ENCODE measurements at places on chromosomes 6 and 20.
A peak's percentile ranks its signal among the peaks of the same experiment; 100 is the strongest.

- no peak for DNase-seq
These were observed 34.6 kb upstream of the PTGIS start for GRCh38 chr20:49602345-49603208.

DNA sequence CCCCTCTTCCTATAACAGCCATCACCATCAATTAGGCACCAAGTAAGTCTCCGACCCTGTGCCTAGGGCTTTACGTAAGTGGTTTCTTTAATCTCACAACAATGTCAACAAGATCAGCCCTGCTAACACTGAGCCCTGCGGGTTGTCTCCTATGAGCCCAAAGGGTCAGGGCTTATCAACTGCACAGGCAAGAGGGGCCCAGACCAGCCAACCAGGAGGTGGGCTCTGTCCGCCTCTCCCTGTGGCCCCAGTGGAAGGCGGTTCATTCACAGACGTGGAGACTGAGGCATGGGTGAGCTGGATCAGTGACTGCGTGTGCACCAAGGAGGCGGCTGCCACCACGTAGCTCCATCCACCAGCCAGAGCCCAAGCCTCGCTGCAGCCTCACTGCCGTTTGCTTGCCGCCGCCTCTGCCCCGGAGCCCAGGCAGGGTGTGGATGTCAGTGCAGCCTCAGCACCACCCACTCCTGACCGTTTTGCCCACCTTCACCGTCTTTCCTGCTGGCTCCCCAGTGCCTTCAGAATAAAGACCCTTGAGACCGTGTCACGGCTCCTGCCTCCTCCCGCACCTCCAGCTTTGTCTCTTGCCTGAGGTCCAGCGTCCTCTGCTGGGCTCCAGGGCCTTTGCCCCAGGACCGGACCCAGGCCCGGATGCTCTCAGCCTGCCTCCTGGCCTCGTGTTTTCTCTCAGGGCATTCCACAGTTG lies 78.7 kb downstream of the DLL1 start:
- DNase-seq, result no peak

DNA sequence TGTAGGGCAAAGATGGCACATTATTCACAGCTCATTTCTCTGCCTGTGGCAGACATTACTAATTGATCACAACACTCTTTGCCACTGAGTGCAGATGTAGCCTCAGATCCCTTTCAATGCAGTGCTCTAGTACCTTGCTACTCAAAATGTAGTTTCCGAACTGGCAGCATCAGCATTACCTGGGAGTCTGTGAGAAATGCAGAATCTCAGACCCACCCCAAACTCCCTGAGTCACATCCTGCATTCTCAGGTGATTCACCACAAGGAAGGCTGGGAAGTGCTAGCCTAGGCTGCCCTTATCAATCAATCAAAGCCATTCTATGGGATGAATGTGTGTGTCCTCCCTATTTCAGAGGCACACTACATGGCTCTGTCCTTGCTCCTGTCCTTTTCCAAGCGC lies 58.5 kb downstream of the PCNA start:
- peak; percentile 53 for DNase-seq

DNA sequence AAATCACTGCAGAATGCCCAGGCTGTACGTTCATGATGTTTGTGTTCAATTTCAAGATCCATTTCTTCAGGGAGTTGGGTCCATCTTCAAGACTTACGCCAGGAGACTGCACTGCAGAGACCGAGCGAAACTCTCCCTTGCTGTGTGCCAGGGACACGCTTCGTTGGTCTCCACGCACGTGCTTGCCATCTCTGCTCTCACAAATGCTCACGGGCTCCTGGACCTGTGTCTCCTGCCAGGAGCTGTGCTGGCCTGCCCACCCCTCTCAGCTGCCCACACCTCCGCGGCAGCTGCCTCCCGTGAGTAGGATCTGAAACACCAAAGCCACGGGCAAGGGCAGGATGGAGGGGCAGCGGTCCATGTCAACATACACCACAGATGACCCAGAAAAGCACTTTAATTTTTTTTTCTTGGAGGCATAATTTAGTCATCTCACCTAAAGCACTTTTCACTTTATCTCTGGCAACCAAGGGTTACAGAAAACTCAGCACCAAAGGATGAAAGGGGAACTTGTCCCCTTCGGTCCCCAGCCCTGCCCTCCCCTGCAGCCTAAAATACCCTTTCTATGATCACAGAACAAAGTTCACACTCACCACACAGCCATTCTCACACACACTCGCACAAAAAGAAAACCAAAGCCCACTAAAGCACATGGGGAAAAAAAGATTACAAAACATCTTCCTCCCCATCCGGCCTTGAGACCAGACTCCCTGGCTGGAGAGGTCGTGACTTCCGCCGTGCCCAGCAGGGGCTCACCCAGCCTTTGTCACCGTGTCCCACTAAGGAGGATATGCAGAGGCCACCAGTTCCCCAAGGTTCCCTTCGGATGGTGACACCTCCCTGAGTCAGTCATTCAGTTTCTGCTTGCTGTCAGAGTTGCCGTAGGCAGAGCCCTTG lies 137.9 kb downstream of the AGPAT4 start:
- no peak for DNase-seq

DNA sequence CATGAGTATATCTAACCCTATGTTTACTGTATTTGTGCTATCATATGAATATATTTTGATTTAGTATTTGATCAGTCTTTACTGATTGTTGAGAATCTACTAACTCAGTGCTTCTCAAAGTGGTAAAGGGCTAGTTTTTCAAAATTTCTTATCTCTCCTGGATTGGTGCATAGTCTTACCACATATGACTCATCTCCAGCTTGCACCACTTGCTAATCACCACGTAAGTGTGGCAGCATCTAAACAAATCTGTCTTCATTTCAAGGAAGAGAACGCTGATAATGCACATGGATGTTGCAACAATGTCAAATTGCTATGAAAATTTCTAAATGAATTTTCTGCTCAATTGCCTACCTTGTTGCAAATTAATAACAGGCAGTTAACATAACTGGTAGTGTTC lies 299.5 kb downstream of the PAX1 start:
- DNase-seq, result no peak

- DNase-seq, result no peak
These were observed 365.2 kb downstream of the PAX1 start for GRCh38 chr20:22070610-22071058.

DNA sequence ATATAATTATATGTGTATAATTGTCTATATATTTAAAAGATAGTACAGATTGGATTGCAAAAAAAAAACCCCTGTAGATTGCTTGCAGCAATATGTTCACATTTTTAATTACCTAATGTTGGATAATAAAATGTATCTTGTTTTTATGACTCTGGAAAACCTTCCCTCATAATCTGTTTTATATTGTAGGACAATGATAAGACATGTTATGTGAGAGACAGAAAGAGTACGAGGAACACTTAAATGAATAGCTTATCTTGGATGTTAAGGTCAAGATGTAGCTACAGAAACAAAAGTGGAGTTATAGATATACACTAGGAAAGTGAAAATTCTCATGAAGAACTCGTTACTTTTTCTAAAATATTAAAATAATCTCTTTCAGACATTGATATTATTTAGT lies 691.6 kb upstream of the IMPG1 start:
- DNase-seq, result no peak

GRCh38 chr20:22438346-22438745 lies 146.0 kb downstream of the FOXA2 start:
- DNase-seq, result no peak

GRCh38 chr6:130602151-130602770 lies 224.9 kb upstream of the SMLR1 start:
- peak; percentile 72 for DNase-seq

- no peak for DNase-seq
These were observed 18.5 kb upstream of the SERPINB9 start for GRCh38 chr6:2921520-2922115.

GRCh38 chr6:38319256-38320212 lies 320.2 kb downstream of the BTBD9 start:
- DNase-seq, result no peak

GRCh38 chr6:43901733-43902230 lies 131.8 kb downstream of the VEGFA start:
- DNase-seq, result no peak

DNA sequence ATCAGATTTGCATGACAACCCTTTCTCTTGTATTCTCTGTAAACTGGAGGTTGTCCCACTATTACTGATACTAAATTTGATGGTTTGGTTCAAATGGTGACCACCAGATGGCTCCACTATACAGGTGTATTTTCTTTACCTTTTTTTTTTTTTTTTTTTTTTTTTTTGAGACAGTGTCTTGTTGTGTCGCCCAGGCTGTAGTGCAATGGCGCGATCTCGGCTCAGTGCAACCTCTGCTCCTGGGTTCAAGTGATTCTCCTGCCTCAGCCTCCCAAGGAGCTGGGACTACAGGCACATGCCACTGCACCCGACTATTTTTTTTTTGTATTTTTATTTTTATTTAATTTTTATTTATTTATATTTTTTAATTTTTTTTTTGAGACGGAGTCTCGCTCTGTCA lies 6.6 kb upstream of the WTAP start:
- DNase-seq, result peak; percentile 31

- no peak for DNase-seq
These were observed 695.0 kb upstream of the MAP3K7 start for GRCh38 chr6:91281901-91282300.

- DNase-seq, result no peak
These were observed 19.8 kb downstream of the GLP1R start for GRCh38 chr6:39068391-39068790.

DNA sequence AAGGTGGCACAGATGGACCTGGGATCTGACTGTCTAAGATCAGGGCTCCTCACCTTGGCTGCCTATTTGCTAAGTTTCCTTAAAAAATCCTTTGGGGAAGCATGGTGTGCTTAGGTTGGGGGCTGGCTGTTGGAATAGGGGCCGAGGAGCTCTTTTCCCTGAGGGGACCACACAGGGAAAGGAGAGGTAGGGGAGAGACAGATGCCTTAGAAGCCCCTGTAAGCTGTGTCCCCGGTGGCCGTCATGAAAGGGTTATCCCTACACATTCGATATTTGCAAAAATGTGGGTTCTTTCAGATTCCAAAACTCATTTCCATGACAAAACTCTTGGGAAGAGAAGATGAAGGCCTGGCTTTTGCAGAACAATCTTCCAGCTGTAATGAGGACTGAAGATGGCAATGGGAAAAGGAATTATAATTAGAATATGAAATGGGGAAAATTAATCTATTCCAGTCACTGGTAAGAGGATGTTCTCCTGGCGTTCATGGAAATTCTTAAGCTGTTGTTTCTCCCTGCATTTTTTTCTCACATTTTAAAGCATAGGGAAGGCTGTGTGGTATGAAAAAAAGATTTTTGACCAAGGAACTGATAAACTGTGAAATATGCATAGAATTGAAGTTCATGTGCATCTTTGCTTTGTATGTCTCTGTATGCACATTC lies 53.8 kb downstream of the TOX2 start:
- DNase-seq, result no peak

GRCh38 chr20:8315639-8316573 lies 183.8 kb downstream of the PLCB1 start:
- DNase-seq, result no peak

GRCh38 chr6:15389084-15389764 lies 143.4 kb downstream of the JARID2 start:
- DNase-seq, result no peak

- no peak for DNase-seq
These were observed 759.8 kb downstream of the PTPRT start for GRCh38 chr20:42429761-42430458.

DNA sequence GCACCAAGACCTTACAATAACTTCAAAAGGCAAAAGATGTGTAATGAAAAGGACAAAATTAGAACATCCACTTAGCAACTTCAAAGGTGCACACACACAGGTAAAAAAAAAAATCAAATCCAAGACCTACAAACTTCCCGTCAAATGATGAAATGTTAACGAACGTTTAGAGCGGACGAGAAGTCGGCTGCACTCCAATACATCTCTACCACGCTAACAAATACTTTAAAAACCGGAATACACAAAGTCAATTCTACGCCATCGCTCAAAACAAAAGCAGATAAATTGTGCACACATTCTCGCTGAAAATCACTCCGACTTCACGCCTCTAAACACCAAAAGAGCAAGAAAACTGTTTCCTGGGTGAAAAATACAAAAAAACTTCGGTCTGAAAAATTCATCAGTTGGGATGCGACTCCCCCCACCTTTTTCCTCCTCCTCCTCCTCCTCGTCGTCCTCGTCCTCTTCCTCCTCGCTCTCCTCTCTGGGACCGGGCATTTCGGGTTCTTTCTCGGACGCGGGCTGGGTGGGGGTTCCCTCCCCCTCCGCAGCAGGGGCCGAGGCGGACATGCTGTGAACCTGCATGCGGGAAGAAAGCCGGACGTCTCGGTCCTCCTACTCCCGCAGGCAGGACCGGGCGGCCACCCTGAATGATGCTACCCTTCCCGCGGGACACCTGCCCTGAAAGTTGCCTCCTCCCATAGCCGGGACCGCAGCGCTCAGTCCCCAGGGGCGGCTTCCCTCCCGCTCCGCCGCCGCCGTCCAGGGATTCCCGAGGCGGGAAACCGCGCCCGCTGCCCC lies 712 bp downstream of the DEK start:
- peak; percentile 18 for DNase-seq

GRCh38 chr20:42857446-42857845 lies 332.3 kb downstream of the PTPRT start:
- DNase-seq, result no peak

GRCh38 chr6:139909992-139910391 lies 535.5 kb upstream of the CITED2 start:
- no peak for DNase-seq

DNA sequence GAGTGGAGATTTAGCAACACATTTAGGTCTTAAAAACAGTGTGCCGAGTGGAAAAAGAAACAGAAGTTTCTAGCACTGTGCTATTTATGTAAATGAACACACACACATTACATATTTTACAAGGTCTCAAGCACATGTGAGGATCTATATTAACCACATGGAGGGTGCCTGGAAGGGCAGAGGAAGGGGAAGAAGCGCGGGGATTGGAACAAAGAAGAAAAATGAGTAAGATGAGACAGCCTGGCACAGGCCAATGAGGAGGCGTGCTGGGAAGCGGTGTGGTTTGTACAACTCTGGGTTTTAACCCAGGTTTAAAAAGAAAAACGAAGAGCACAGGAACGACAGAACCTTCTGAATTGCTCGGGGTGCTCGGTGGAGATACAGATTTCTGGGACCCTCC lies 5.7 kb downstream of the KCNG1 start:
- DNase-seq, result no peak

- no peak for DNase-seq
These were observed 206.3 kb upstream of the LAMP5 start for GRCh38 chr20:9308056-9308455.

GRCh38 chr6:127963495-127963894 lies 62.6 kb upstream of the THEMIS start:
- no peak for DNase-seq

- DNase-seq, result no peak
These were observed 15.0 kb downstream of the CDK19 start for GRCh38 chr6:110800196-110800838.

DNA sequence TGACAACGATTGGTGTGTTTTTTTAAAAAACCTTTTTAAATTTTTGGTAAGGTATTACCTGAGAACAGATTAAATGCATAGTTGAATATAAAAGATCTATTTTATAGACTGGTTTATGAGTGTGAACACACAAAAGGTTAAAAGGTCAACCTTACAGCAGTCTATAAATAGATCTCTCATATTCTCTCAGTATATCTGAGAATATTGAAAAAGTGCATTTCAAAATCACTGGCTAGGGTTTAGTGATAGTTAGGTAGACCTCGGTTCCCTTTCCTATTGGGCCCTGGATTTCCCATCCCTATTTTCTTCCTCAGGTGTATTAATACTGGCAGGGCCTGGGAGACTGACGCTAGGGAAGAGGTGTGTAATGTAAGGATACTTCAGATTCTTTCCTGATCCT lies 723 bp upstream of the ZNF451 start:
- no peak for DNase-seq

GRCh38 chr20:17898548-17898994 lies 70.0 kb downstream of the SNX5 start:
- DNase-seq, result peak; percentile 49

- DNase-seq, result peak; percentile 24
These were observed 74.1 kb upstream of the TOX2 start for GRCh38 chr20:43840382-43841070.
